ENCODE measurements at places on chromosomes 6 and 20. TPM values are rescaled to one million over a fixed set of nuclear protein-coding genes. Genes with fewer than 3 reads are reported as not detected.

Gene EPPIN
- total RNA-seq, result not detected

Gene RRBP1
- total RNA-seq, result 139 TPM

Gene C6orf47
- 25.6 TPM for total RNA-seq

Gene IL17F
- total RNA-seq, result not detected

Gene DDO
- total RNA-seq, result 2.3 TPM

Gene MOG
- total RNA-seq, result not detected

Gene STMND1
- not detected for total RNA-seq

Gene SAMD5
- total RNA-seq, result 1.8 TPM

Gene GJA1
- 0.32 TPM for total RNA-seq

DNA sequence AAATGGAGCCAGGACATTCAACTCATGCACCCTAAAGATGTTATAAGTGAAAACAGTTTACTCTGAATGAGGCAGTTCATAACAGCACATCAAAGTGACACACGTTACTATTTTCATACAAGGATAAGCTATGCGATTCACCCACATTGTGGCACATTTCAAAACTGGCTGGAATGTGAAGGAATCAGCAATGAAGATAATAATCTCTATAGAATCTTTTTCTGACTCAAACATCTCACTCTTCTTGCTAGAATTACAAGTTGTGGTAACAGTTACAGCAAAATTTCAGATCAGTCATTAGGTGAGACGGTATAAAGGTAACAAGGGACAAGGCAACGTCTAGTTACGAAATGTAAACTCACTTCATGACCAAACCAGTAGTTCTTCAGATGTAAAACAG is 17.5 kb downstream of the TMEM244 start:
- DNase-seq, result no peak

DNA sequence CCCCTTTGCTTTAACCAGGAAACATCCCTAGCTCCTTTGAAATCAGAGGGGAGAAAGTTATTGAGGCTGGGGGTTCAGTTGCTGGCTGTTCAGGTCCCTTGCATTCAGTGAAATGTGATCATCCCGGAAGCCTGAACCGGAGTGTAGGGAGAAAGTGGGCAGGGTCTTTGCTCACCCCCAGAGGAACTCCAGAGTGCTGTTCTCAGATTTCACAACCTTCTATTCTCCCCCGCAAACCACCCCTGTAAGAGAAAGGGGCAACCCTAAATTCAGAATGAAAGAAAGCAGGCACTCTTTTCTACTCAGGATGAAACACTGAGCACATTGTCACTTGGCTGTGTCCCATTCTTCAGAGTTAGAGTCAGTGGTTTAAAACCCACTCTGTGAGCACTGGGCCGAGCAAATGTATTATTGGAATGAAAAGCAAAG is 139.8 kb downstream of the KHDC1L start:
- no peak for DNase-seq

DNA sequence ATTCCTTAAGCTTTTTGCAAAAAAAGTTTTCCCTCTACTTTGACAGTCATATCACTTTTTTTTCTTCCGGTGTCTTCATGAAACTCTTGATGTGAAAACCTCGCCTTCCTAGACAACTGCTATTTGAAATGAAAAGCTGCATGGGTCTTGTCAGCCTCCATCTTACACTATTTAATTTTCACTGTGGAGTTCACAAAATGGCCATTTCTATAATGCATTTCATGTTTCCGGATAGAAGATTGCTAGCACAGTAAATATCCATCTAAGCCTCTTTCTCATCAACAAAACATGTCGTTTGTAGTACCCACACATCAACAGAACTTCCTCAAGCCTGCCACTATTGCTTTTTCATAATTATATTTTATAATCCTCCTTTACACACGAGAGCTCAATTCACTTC is 204.9 kb upstream of the ID4 start:
- DNase-seq, result no peak

- no peak for DNase-seq
Measured at GRCh38 chr6:80348263-80348662, 241.8 kb downstream of the BCKDHB start.

- DNase-seq, result no peak
Measured at GRCh38 chr6:119308991-119309657, 40.4 kb downstream of the MAN1A1 start.

DNA sequence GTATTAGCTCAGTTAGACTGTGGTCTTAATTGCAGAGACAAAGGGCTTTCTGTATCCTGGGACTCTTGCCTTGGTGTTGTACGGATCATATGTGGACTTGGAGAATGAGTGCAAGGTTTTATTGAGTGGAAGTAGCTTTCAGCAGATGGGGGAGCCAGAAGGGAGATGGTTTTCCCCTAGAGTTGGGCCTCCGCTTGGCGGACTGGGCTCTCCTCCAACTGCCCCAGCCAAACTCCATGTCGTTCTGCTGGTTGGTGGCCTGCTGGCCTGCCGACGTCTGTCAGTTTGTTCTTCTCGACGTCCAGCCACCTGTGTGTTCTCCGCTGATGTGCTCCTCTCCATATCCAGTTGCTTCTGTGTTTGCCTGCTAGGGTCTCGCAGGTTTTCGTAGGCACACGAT is 189.5 kb upstream of the FLRT3 start:
- peak; percentile 19 for DNase-seq

- DNase-seq, result no peak
Measured at GRCh38 chr6:170069611-170070010, 221.3 kb downstream of the DLL1 start.

DNA sequence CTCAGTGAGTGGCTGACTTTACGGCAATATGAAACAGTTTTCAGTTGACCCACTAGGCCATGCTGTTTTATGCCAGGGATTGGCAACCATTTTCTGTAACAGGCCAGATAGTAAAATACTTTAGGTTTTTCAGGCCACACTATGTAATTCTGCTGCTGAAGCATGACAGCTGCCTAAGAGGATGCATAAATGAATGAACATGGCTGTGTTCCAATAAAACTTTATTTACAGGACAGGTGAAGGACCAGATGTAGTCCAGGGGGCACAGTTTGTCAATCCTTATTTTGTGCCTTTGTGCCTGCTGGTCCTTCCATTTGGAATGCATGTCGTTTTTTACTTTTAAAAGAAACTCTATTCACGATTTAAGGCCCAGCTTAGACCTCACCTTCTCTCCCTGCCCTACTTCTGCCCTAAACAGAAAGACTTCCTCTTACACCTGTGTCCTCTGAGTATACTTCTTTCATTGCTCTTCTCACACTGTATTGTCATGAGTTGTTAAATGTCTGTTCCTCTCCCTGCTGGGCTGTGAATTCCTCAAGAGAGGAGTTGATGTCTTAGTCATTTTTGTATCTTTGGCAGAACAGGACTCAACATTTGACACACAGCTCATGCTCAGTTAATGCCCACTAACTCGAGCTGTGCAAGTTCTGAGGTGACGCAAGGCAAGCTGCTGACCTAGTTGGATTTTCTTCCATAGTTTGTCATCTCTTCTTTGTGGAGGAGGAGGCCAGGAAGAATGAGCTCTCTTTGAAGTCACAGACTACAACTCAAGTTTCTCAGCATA is 90.1 kb upstream of the MAP7 start:
- no peak for DNase-seq

DNA sequence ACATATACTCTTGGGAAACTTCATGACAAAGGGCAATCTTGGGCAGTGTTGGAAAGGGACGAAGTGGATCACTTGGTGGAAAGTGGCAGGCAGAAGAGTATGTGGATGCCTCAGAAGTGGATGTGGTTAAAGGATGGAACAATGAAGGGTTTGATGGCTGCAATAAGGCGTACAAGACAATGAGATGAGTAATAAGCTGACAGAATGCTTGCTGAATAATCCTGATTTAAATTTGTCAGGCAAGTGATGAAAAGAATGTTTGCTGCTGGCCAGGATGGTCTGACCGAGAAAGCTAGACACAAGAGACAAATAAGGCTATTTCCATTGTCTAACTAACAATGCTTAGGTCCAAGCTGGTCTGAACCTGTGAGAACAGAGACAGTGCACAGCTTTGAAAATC is 61.6 kb upstream of the CEP85L start:
- DNase-seq, result peak; percentile 51

DNA sequence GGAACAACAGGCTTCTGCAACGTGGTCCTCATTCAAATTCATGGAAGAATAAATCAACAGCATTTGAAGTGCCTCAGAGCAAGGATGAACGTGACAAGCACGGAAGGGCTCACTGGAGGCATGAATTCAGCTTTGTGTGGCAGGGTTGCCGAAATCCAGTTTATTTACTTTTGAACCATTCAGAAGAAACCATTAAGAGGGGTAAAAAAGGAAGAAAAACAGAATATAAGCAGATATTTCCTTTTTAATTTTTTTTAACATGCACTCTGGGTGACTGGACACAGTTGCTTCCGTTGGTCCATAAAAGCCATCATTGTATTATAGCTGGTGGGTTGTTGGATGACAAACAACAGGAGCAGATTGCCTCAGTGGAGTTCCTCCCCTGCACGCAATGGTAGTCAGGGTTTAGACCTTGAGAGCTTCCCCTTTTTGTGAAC is 17.3 kb upstream of the SNRPB2 start:
- DNase-seq, result peak; percentile 78

DNA sequence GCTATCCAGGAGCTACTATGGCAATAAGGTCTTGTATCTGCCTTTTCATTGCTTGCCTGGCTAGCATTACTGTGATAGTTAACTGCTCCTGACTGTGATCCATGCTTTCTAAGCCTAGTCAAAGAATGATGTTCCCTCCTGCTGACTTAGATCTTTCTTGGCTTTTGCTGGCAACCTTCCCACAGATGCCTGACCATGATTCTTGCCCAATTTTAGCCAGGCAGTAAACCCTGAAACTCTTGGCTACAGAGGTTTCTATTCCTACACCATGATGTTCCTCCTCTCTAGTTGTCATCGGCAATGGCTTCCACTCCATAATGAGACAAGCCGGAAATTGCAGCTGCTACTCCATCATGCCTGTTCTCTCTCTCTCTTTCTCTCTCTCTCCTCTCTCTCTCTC is 238.1 kb downstream of the HAO1 start:
- DNase-seq, result no peak

DNA sequence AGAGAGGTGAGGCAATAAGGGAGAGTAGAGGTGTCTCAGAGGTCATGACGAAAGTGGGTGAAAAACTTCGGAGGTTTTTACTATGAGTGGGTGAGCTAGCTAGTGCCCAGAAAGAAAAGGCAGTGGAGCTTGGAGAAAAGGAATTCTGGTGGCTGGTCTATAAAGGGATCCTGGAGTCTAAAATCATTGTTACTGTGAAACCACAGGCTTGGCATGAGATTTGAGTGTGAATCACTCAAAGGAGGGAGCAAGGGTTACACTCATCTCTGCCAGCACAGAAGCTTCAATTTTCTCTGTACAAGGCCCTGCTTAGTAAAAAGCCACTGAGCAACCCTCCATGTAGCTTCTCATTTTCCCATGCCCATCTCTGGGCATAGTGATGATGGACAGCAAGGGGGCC is 47.5 kb downstream of the CD83 start:
- no peak for DNase-seq

DNA sequence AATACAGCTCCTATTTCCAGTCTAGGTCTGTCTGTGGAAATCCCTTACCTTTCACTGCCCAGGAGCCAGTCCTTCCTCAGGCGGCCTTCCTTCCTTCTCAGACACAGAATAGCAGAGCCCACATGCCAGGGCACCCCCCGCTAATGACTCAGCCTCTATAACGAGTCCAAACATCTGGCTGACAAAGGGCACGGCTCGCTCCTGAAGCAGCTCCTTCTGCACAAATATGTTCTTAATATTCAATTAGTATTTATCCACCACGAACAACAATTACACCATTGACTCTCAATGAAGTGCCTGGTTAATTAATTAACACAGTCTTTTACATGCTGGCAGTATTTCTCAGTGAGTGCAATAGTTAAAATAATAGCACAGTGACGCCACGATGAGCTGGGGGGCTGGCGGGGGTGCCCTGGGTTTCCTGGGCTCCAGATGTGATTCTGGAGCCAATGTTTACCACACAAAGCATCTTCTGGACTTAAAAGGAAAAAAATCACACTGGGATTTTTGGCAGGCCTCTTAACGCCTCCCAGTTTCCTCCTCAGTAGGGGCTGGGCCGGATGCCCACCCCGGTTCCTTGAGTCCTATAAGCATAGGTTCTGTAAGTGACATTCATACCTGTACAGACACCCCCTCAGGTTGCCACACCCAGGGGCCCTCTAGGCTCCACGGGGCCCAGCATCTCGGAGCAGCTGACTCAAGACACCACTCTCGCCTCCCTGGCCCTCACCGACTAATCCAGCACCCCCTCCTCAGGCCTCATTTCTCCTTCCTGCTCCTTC is 158.6 kb upstream of the MLN start:
- DNase-seq, result no peak

DNA sequence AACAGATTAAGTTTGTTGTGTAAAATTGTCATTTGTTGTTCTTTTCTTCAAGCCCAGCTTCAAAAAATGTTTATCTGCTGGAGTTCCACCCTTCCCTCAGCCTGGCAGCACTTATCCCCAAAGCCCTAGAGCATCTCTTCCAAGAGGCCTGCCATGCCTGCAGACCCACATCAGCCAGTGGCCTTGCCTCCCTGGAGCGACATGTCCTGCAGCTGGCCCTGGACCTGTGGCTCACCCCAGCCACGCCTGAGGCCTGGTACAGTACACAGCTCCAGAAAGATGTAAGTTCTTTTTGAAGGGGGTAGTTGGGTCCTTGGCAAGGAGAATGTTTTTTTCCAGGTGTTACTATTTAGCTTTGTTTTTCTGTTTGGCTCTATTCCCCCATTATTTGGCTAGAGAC is 124.8 kb downstream of the CD164 start:
- DNase-seq, result no peak

DNA sequence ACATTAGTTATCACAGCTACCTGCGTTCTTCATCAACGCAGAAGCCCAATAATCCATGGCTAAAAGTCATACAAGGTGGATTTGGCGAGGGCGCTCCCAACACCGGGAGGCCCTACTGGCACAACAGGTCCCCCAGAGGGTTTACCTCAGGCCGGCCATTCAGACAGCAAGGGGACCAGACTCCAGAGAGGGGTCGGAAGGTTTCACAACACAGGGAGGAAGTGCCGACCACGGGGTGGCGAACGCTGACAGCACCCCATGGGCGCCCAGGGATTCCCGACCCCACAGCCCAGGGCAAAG is 1515.9 kb upstream of the DEFB115 start:
- no peak for DNase-seq

- DNase-seq, result no peak
Measured at GRCh38 chr20:33311011-33311410, 28.0 kb downstream of the BPIFB1 start.

GRCh38 chr20:25336561-25337422 is 53.8 kb downstream of the ABHD12 start:
- peak; percentile 86 for DNase-seq

DNA sequence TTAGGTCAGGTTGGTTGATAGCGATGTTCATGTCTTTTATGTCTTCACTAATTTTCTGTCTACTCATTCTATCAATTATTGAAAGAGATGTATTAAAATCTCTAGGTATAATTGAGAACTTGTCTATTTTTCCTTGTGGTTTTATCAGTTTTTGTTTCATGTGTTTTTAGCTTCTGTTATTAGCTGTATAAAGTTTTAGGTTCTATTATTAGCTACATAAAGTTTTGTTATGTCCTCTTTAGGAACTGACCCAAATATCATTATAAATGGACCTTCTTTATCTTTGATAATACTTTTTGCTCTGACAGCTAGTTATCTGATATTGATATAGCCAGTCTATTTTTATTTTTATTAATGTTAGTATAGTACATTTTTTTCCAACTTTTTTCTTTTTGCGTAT is 92.4 kb upstream of the TMEM170B start:
- DNase-seq, result no peak
